ENCODE measurements at places on chromosomes 12 and 14. TPM values are rescaled to one million over a fixed set of nuclear protein-coding genes. Genes with fewer than 3 reads are reported as not detected.

DNA sequence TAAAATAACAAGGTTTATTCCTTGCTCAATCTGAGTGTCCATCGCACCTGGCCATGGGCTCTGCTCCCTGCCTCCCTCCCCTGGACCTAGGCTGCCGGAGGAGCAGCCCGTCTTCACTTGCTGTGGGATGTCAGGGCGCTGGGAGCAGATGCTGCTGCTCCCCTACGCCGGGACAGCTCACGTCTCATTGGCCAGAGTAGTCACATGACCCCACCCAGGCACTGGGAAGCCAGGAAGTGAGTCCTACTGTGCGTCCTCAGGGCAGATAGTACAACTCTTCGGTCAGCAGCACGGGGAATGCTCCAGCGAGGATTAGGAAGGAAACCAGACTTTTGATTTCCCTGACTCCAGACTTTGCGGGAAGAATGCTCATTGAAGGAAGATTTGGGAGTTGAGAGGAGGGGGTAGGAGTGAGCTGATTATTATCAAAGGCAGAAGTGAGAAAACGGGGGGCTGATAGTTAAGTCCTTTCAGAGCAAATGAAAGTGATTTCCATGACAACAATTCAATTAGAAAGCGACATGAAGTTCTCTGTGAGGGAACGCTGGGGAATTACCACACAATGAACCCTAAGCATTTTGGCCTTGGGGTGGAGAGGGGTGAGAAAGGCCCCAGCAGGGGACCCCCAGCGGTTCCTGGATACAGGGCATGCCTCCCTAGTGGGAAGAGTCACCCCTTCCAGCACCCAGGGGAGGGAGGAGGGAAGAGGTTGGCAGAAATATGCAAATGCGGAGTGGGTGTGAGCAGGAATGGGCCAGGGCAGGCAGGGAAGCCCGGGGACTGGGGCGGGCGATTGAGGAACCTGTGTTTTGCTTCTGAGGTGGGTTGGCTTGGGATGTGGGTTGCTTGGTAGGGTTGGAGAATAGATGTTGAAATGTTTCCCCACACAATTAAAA, 215.5 kb downstream of the AACS start:
- peak; percentile 38 for ATAC-seq

DNA sequence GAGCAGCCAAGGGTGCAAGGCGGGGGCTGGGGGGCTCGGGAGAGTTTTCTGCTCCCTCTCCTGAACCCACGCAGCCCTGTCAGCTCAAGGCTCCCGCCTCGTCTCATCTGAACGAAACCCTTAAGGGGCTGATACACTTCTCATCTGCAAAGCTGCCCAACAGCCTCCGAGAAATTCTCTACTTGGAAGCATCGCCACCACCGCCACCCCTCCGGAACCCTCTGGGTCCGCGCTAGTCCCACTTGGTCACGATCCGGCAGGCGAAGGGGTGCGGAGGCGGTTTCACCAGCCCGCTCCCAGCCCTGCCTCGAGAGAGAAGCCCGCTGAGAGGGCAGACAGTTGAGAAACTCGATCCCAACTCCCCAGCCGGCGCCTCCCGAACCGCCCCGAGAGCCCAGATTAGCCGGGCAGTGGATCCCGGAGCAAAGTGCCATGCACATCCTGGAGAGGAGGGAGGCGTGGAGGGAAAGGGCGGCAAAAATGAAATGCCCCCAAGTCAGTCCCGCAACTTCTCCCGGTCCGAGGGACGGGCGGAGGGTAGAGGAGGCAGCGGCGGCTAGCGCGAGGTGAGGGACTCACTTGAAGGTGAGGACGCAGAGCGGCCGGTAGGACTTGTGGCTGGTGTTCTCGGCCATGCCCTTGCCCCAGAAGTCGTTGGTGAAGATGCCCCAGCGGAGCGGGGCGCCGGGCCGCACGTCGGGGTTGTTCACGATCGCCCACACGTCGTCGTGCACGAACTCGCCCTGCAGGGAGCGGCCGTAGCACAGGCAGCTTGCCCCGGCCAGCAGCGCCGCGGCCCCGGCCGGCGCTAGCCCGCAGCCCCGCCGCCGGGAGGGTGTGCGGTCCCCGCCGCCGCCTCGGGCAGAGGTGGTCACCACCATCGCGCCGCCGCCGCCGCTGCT, 620 bp downstream of the TMTC1 start:
- ATAC-seq, result no peak

- ATAC-seq, result no peak
Observed at GRCh38 chr14:75380656-75381055, 47.2 kb upstream of the JDP2 start.

- ATAC-seq, result no peak
Observed at GRCh38 chr14:75371297-75371696, 56.5 kb upstream of the JDP2 start.

- no peak for ATAC-seq
Observed at GRCh38 chr14:105472486-105472991, 2.1 kb upstream of the CRIP2 start.

- no peak for ATAC-seq
Observed at GRCh38 chr14:55336162-55336561, 64.9 kb downstream of the FBXO34 start.

DNA sequence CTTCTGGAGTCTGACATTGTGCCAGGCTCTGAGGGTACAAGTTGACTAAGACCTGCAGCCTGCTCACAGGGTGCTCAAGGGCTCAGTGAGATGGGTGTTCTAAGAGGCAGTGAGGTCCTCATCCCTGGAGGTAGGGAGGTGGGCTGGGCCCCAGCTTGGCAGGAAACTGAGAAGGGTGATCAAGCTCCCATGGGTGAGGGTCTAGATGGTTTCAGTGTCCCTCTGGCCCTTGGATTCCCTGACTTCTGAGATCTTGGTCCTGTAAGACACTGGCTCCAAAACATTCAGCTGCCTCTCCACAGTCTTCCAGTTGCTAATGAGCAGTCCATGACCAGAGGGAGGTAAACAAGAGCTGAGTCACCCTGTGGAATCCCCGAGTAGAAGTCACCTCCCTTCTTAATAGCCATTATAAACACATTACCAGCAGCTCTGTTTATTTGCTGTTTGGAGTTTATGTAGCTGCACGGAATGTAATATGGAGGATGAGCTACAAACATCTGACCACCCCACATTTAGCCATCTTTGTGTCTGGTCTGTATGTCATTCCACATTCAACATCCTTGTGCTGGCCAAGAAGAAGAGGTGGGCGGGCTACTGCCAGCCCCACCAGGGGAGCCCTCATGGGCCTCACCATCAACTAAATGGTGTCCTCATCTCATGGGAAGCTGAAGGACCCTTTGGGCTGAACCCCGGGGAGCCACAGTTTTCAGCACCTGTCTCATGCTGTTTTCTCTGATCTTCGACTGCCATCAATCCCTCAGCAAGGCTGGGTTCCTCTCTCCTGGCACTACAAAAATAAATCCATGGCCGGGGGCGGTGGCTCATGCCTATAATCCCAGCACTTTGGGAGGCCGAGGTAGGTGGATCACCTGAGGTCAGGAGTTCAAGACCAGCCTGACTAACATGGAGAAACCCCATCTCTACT, 37.2 kb upstream of the BDKRB2 start:
- peak; percentile 38 for ATAC-seq

GRCh38 chr14:90837355-90837754, 21.1 kb upstream of the TTC7B start:
- ATAC-seq, result no peak

Gene USP44
- 0.93 TPM for total RNA-seq

Gene HOMEZ
- 10.3 TPM for total RNA-seq

Gene NEUROD4
- not detected for total RNA-seq

Gene VTI1B
- 68.1 TPM for total RNA-seq
